ENCODE measurements at places on chromosomes 2 and 18. TPM values are rescaled to one million over a fixed set of nuclear protein-coding genes. Genes with fewer than 3 reads are reported as not detected.

- no peak for DNase-seq
Measured at GRCh38 chr2:23595601-23596251, 210.7 kb downstream of the KLHL29 start.

GRCh38 chr2:7071916-7072556 is 154.8 kb downstream of the RNF144A start:
- DNase-seq = no peak

DNA sequence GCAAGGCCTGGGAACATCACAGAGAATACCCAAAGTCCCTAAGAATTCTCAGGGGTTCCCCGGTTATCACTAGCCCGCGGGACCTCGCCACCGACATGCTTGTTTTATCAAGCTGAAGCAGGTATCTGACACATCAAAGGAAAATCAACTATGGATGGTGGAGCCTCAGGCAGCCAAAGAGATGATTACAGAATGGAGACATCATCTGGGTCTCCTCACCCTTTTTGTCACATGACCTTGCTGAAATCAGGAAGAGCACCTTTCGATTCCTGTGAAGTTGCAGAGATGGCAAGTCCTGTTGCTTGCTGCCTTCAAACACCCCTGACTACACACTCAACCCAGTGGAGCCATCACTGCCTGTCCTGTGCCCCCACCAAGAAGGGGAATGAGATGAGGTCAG is 19.2 kb upstream of the CAB39 start:
- DNase-seq = no peak

GRCh38 chr2:27795093-27795834 is 23.7 kb downstream of the MRPL33 start:
- no peak for DNase-seq

DAPL1 gene
- not detected for total RNA-seq

CCDC74B gene
- total RNA-seq = 2.2 TPM

GRCh38 chr2:240024766-240025165 is 376 bp downstream of the NDUFA10 start:
- DNase-seq = no peak

- no peak for DNase-seq
Measured at GRCh38 chr2:33298233-33298632, 178.2 kb upstream of the RASGRP3 start.

DNA sequence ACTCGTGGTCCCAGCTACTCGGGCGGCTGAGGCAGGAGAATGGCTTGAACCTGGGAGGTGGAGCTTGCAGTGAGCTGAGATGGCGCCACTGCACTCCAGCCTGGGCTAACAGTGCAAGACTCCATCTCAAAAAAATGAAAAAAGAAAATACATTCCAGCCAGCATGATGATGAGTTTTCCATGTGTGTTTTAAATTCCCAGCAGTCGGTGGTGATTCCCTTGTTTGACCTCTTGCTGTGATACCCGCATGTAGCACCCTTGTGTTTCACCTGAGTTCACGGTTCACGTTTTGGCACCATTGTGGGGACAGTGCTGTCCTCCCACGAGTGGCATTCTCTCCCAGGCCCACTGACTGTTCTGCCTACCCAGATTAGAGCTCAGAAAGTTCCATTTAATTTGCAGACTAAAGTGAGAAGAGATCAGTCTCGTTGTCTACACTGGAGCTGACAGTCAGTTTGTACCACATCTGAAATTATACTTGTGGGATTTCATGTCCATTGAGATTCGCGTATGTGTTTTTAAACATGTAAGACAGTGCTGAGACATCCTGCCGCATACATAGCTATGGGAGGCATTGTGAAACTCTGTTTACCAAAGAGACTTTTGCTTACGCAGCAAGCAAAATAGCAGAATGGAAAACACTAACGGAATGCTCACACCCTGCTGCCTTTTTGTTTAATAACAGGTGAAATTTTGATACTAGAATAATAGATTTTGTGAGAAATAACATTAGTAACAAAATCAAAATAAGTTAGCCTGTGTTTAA is 157.1 kb downstream of the GBX2 start:
- DNase-seq = no peak

DNA sequence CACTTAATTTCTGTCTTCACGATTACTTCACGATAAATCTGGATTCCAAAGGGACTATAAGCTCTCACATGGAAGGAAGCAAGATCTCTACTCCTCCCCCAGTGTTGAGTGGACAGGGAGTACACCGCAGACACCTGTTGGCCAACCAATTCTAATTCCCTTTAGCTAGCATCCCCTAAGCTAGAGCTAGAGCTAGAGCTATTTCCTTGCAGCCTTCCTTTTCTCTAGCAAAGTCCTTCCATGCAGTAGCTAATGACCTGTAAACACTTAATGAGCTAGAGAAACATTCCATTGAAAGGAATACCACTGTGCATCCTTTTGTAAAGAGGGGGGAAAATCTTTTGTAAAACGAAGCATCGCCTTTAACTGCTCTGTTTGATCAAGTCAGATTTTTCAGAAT is 56.5 kb downstream of the BCL11A start:
- no peak for DNase-seq

DNA sequence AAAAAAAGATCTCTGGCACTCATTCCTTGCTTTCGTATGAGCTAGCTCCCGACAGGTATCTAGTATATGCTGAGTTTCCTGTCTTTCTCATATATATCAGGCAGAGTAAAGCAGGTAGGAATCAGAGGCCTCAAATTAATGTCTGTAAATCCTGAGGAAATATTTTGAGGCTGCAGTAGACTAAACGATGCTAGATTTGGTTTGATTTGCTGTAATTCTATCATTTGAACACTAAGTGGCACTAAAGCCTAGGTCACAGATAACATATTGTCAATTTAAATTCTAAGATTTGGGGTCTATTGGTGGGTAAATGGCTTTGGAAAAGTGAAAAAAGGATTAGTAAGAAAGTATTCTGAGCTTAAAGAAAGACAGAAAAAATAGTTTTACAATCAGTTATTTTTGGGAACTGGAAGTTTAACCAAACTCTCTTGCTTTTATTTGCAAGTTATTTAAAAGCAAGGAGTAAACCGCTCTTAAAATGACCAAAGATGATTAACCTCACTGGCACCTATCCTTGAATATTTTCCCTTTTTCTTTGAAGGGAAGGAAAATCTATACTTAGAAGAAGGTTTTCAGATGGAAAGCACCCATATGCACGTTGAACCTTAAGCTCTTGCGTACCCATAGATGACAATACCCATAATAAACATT is 37.6 kb upstream of the SLC4A10 start:
- DNase-seq = peak; percentile 23

- no peak for DNase-seq
Measured at GRCh38 chr2:199366406-199366805, 91.3 kb downstream of the SATB2 start.

- DNase-seq = no peak
Measured at GRCh38 chr18:75923169-75923568, 495.7 kb upstream of the SMIM21 start.

DNA sequence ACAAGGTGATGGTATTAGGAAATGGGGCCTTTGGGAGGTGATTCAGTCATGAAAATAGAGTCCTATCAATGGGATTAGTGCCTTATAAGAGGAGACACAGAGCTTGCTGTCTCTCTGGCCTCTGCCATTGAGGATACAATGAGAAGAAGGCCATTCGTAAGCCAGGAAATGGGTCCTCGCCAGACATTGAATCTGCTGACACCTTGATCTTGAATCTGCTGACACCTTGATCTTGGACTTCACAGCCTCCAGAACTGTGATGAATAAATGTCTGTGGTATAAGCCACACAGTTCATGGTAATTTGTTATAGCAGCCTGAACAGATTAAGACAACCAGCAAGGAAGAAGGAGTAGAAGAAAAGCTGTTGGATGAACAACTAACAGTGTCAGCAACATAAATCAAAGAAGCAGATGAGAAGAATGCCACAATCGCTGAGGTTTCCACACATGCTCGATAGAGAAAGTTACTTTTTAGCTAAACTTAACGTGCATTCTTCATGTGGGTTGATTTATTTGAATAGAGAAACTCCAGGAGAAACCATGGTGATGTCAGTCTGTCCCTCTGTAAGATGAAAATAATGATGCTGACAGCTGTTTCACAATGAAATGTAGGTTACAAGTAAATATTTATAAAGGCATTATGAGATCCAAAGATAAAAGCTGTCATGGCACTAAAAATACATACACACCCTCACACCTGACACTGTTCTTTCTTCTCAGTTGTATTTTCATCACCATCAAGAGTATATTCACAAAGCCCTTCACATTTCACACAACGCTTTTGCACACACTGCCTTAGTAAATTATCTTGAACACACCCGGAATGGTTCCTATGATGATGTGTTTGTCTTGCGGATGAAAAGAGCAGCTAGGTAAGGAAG is 153.7 kb upstream of the NCK2 start:
- DNase-seq = no peak

SPATA3 gene
- not detected for total RNA-seq

DNA sequence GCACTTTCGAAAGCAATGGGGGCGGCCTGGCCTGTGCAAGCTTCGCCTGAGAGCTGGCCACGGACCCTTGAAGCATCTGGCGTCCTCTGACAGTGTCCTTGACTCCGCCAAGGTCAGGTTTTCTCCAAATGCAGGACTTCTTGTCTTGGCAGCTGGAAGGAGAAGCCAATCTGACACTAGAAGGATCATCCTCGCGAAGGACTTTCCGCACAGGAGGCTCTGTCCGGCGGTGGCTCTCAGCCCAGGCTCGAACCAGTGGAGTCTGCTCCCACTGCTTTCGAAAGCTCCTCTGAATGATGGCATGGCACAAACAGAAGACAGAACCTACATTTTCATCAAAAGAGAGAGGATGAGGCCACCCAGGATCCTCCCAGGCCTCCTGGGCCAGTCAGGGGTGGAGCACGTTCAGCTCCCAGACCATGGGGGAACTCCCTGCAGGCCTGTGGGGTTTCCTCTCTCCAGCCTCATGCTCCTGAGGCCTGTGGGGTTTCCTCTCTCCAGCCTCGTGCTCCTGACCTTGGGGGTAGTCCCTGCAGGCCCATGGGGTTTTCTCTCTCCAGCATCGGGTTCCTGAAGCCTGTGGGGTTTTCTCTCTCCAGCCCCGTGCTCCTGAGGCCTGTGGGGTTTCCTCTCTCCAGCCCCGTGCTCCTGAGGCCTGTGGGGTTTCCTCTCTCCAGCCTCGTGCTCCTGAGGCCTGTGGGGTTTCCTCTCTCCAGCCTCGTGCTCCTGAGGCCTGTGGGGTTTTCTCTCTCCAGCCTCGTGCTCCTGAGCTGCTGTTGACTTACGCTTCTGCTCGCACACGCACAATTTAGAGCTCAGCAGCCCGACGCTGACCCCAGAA is 396.5 kb upstream of the SALL3 start:
- DNase-seq = no peak

TRAF3IP1 gene
- total RNA-seq = 8.8 TPM

TUBA3E gene
- not detected for total RNA-seq

DNA sequence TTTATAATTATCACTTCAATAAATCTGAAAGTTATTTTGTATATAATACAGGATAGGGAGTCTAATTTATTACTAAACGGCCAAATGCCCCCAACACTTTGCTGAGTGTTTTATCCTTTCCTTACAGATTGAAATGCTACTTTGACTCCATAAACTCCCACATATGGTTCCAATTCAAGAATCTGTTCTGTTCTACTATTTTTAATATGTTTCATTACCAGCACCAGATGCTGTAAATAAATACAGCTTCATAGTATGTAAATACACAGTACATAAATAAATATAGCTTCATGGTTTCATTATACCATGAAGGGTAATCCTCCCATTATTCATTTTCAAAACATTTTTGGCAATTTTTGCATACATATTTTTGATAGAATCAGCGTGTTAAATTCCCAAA is 34.0 kb upstream of the MREG start:
- DNase-seq = no peak

ZNF804A gene
- 0.82 TPM for total RNA-seq

DNA sequence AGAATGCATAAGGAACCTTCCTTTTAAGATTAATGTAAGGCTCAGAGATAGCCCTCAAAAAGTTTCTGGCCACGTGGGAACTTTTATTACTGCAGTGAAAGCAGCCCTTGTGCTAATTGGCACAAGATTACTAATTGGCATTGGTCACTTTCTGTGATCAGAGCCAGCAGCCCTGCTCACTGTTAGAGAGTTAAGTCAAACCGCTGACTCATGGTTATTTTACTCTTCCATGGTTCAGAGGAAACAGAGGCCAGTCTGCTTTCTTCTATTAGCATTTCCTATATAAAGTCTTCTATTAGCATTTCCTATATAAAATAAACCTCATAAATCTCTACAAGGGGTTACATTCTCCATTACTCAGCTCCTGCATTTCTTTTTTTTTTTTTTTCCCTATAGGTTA is 1.5 kb upstream of the SLC35G4 start:
- no peak for DNase-seq

DNA sequence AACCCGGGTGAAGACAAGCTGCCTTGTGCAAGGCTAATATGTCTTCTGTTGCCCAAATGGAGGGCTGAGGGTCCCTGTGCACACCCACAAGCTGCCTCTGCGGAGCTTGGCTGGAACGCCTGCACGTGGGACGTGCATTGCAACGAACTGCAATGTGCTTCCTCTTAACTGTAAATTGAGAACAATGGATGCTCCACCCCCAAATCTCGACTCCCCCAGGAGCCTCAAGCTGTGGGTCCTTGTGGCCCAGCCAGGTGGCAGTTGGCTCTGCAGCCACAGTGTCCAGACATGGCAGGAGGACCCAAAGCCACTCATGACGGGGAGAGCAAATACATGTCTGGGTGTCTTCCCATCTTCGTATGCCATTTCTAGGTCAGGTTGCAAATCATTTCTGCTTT is 90.1 kb downstream of the TWIST2 start:
- no peak for DNase-seq

DNA sequence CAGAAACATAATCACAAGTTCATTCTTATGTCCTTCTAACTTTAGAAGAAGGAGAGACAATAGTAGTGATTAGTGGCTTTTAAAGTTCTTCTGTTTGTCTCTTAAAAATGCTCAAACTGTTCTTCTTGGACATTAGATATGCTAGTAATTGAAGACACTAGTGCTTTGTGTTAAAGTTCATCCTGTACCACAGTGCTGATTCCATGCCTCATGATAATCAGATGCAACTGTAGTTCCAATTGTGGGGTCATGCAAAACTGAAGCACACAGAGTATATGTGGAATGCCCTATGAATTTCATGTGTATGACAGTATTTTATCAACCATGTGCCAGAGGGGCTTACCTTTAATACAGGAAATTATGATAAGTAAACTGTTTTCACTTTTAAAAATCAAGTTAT is 11.4 kb upstream of the KCNJ13 start:
- no peak for DNase-seq

DNA sequence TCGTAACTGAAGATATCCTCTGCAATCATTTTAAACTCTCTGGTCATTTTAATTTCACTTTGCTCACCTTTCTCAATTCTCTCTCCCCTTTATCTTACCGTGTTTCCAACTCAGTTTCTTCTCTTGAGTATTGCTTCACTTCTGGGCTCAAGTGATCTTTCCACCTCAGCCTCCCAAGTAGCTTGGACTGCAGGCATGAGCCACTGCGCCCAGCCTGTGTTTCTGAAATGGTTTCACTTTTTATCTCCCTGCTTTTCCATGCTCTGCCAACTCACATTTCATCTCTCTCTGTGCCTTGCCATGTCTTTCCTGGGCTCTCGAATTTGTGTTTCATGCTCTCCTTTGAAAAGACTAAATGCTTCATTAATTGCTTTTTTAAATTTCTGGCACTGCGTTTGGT is 30.5 kb upstream of the TMEM131 start:
- DNase-seq = no peak

IGFBP2 gene
- total RNA-seq = 268 TPM

GRCh38 chr2:148999451-148999921 is 39.0 kb upstream of the LYPD6B start:
- no peak for DNase-seq

TMEM198 gene
- total RNA-seq = 0.29 TPM

- DNase-seq = no peak
Measured at GRCh38 chr2:609881-610280, 67.3 kb downstream of the TMEM18 start.

- peak; percentile 18 for DNase-seq
Measured at GRCh38 chr2:177489719-177490301, 97.2 kb downstream of the AGPS start.

MSTN gene
- total RNA-seq = not detected

SLC5A7 gene
- total RNA-seq = not detected
